SHP77 (cell line): ENCODE measurements at places on chromosomes 11 and 22.

DNA sequence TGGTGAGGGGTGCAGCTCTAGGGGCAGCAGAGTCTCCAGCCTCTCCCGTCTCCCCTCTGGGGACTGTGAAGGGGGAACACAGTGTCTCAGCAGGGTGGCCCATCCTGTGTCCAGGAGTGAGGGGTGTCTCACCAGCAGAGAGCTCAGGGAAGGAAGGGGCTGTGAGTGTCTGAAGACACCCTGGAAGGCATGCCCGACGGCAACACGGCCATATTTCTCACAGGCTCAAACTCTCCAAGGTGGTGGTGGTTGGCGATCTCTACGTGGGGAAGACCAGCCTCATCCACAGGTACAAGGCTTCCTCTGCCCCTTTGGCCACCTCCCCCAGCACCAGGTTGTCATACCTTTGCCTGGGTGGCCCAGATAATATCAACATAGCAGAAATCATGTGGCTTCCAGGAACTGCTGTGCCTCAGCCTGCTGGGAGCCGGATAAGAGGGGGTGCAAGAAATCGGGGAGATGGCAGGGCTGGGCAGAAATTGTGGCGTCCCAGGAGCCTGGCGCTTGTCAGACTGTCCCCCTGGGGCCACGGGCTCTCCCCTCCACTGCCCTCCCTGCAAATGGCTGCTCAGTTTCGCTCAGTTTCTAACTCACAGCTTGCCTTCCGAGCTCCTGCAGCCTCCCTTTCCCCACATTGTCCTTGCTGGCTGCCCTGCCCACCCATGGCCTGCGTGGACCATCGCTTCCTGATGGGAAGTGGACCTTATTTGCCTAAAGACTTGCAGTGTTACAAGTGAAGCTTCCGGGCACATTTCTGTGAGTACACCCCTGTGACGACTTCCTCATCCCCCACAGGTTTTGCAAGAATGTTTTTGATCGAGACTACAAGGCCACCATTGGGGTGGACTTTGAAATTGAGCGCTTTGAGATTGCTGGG lies 7.2 kb downstream of the RAB36 start:
- DNase-seq: no peak

- DNase-seq: no peak
Observed at GRCh38 chr11:61404103-61404502, 11.7 kb downstream of the TMEM216 start.

- DNase-seq: no peak
Observed at GRCh38 chr11:295351-296170, 3.8 kb downstream of the IFITM5 start.

DNA sequence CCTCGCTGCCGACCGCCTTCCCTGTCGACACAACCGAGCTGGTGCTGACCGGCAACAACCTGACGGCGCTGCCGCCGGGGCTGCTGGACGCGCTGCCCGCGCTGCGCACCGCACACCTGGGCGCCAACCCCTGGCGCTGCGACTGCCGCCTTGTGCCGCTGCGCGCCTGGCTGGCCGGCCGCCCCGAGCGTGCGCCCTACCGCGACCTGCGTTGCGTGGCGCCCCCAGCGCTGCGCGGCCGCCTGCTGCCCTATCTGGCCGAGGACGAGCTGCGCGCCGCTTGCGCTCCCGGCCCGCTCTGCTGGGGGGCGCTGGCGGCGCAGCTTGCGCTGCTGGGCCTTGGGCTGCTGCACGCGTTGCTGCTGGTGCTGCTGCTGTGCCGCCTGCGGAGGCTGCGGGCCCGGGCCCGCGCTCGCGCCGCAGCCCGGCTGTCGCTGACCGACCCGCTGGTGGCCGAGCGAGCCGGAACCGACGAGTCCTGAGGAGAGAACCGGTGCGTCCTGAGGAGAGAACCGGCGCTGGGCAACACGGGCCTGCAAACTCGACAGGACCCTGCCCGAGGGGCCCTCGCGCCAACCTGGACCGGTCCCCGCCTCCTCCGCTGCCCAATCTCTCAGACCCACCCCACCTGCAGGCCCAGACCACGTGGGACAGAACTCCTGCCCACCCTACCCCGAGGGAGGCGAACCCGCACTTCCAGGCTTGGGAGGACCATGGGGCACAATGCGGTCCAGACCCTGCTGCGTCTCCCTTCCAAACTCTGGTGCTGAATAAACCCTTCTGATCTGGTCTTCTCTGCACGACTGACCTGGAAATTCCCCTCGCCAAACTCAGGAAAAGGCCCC lies 866 bp downstream of the GP1BB start:
- no peak for DNase-seq

DNA sequence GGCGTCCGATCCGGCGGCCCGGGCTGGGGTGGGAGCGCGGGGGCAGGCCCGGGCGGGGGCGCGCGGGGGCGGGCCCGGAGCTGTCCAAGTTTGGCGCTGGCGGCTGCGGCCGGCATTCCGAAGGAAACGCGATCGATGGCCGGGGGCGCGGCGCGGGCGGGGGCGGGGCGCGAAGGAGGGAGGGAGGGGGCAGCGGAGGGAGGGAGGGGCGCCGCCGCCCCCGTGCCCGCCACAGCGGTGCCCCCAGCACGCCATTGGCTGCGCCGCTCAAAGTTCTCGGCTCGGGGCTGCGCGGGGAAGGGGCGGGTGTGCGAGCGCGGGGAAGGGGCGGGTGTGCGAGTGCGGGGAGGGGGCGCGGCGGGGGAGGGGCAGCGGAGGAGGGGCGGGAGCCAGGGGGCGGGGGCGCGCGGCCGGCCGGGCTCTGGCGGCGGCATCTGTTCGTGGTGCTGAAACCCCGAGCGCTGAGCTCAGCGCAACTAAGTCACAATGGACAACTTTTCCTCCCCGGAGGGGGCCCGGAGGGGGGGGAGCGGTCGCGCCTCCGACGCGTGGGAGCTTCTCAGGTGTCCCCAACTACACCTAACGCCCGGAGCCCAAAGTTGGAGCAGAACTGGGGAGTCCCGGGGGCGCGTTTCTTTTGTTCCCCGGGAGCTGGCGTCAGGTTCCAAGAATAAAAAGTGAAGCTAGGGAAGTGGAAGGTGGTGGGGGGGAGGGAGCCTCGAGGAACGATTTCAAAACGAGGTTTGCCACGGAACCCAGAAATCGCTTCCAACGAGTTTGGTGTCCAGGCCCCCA lies 2.2 kb downstream of the PHF21B start:
- no peak for DNase-seq

DNA sequence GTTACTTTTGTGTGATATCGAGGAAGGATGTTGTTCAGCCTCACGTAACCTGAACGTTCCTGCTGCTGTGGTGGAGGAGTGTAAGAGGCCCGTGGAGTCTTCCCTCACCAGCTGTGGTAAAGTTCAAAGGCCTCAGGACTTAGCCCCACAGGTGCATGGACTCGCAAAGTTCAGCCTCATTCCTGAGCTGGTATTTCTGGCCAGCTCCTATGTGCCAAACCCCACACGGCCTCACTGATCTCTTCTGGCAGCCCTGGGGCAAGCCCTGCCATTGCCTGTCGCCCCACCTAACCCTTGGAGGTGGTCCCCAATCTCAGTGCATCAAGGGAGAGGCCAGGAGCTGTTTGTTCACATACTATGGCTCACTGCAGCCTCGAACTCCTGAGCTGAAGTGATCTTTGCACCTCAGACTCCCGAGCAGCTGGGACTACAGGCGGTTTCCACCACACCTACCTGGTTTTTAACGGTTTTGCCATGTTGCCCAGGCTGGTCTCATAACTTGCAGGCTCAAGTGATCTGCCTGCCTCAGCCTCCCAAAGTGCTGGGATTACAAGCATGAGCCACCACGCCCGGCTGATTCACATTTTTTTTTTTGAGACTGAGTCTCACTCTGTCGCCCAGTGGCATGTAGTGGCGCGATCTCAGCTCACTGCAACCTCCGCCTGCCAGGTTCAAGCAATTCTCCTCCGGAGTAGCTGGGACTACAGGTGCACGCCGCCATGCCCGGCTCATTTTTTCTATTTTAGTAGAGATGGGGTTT lies 2.2 kb downstream of the PHRF1 start:
- DNase-seq: no peak

GRCh38 chr11:34970480-34970879 lies 54.1 kb downstream of the PDHX start:
- DNase-seq: no peak

DNA sequence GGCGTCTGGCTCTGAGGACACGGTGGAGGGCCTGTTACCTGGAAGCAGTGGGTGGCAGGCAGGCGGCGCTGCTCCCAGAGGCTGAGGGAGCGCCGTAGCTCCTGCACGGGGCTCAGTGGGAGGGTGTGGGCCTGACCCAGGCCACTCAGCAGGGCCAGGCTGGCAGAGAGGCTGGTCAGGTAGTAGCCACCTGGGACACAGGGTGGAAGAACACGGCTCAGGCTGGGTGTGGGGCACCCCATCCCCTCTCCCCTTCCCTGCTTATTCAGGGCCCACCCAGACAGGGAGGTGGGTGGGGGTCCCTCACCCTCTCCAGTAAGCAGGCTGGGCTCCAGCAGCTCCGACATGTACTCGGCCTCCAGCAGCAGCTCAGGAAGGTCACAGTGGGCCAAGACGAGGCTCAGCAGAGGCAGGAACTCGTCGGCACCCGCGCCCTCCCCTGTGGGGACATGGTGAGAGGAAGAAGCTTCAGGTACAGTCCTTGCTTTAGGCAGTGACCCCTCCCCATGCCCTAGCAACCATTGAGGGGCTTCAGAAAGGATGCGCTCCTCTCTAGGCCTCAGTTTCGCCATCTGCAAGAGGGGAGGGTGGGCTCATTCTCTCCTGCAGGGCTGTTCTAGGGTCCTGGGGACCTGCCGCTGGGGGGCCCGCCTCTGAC lies 2.9 kb downstream of the RIN1 start:
- DNase-seq: no peak

DNA sequence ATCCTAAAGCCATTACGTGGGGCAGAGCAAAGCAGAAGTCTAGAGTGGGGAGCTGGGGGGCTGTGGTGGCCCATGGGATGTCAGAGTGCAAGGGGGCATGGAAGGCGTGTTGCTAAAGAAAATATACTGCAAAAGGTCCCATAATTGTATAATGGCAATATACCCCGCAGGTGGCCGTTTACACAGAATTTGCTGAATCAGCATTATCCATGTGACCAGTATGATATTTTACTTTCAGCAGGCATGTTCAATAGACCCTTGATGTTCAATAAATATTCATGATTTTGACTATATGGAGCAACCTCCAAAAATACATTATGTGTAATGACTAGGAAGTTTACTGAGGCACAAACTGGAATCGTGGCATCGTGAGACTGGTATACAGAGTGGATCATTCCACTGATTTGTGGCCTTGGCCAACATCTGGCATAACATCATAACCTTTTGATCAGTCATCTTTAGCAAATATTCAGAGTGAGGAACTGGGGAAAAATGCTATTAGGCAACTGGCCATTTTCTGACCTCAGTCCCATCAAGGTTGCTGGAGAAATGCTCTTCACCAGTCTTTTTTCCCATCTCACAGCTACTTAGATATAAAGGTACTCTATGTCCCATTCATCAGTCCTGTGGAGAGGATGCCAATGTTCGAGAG lies 29.3 kb upstream of the PPP2R1B start:
- no peak for DNase-seq

- DNase-seq: no peak
Observed at GRCh38 chr22:28103596-28103995, 184.5 kb upstream of the PITPNB start.

DNA sequence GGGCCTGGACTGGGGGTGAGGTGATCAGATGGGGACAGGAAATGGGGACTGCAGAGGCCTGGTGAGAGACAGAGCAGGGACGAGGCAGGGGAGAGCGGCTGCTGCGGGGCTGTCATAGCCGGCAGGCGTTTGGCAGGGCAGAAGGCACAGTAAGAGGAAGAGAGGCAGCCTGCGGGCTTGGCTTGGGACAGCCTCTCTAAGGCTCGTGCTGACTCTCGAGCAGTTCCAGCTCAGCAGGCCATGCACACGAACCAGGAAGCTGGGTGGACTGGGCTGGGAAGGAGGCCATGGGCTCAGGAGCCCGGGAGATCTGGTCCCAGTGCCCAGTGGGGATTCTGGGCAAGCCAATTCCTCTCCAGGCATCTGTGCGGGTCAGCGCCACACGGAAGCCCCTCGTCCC lies 19.6 kb upstream of the EIF3D start:
- DNase-seq: no peak

- DNase-seq: no peak
Observed at GRCh38 chr11:121551463-121551862, 98.7 kb upstream of the SORL1-AS1 start.

GRCh38 chr11:77052518-77052917 lies 14.3 kb upstream of the CAPN5 start:
- no peak for DNase-seq

GRCh38 chr11:84607975-84608836 lies 1018.9 kb downstream of the DLG2 start:
- no peak for DNase-seq

GRCh38 chr22:36541831-36542411 lies 13.0 kb upstream of the EIF3D start:
- no peak for DNase-seq

GRCh38 chr11:86219311-86220193 lies 25.0 kb upstream of the EED start:
- no peak for DNase-seq

DNA sequence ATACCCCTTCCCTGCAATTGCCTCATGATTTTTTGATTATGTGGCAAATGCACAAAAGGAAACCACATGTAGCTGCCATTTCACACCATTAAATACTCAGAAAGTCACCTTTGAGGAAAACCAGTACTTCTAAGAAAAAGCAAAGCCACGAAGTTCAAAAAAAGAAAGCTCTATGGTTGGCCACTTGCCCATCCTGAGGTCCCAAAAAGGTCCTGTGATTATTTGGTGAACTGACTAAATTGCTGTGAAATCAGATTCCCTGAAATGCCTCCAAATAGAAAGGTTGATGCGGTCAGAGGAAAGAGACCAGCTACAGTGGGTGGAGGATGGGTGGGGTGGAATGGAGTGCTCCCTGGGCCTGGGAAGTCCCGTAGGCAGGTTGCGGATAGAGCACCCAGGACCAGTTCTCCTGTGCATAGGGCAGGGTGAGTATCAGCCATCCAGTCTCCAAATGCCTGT lies 26.9 kb downstream of the MRPL16 start:
- no peak for DNase-seq

GRCh38 chr11:313787-314553 lies at the start of gene IFITM1:
TSS of gene IFITM1 (plus strand) at chr11:314040. CDS start at chr11:314171, 131 bp downstream.
- DNase-seq: no peak
